ENCODE measurements at places on chromosomes 4 and X. TPM values are rescaled to one million over a fixed set of nuclear protein-coding genes. Genes with fewer than 3 reads are reported as not detected.

Gene PPID
- total RNA-seq: 53.5 TPM

DNA sequence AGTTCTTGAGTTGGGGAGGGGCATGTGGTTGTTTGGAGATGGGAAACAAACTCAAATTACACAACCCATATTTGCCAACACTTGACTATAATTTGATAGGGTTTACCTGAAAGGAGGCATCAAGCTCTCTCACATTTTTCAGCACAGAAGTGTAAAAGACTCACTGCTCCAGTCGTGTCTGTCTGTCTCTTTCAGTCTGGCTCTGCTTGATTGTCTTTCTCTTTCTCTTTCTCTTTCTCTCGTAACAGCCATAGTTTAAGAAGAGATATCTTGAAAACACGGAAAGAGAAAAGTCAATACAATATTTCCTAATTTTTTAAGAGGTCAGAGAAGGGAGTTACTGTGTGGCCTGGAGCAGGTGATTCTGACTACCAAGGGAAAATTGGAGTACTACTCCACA lies 413.6 kb upstream of the CXorf51A start:
- H3K36me3 ChIP-seq: no peaks in the 10 kb centered on the region
- H3K27me3 ChIP-seq: no peaks in the 10 kb centered on the region
- no peak for DNase-seq

DNA sequence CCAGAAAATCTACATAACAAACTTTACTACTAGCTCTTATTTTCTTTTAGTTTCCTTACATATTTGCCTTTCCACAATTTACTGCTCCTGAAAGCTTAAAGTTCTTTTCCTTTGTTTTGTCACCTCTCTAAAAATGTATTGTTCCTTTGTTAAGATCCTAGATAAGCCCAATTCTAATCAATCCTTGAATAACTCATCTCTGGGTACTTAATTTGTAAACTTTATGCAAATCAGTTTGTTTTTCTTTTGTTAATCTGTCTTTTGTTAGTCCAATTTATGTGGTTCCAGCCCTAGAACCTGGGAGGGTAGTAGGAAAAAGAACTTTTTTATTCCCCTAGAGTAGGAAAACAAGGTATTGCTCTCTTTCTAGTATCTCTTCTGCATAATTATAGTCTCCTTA lies 444.7 kb downstream of the PCDH10 start:
- no peak overlapping the region for H3K27ac ChIP-seq
- H3K4me1 ChIP-seq: peaks cover 5% of the 10 kb centered on the region
- DNase-seq: no peak
- no peaks in the 10 kb centered on the region for H3K27me3 ChIP-seq
- H3K4me3 ChIP-seq: peak overlapping the region; percentile 27
- peaks cover 9% of the 10 kb centered on the region for H3K36me3 ChIP-seq

DNA sequence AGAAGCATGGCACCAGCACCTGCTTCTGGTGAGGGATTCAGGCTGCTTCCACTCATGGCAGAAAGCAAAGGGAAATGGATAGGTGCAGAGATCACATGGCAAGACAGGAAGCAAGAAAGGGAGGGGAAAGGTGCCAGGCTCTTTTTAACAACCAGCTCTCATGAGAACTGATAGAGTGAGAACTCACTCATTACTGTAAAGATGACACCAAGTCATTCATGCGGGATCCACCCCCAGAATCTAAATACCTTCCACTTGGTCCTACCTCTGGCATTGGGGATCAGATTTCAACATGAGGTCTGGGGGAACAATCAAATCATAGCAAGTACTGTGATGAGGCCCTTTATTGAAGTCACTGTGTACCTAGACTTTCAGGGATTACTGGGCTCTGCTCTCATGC lies 72.0 kb upstream of the PRDM5 start:
- no peak for DNase-seq
- no peak overlapping the region for H3K4me3 ChIP-seq
- no peaks in the 10 kb centered on the region for H3K36me3 ChIP-seq
- H3K27me3 ChIP-seq: no peaks in the 10 kb centered on the region
- H3K27ac ChIP-seq: no peak overlapping the region

DNA sequence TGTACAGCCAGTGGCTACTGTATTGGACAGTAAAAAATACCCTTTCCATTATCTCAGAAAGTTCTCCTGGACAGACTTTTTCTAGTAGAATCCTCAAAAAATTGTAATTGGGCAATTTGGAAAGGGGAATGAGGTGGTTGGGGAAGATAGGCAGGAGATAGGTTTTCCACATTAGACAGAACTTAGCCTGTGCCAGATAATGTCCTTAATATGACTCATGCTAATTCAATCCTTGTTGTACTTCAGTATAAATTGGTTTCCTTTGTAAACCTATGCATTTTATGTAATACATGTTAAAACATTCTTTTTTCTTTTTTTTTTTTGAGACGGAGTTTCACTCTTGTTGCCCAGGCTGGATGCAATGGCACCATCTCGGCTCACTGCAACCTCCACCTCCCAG lies 8.9 kb downstream of the EIF4E start:
- H3K36me3 ChIP-seq: peaks cover 29% of the 10 kb centered on the region
- no peak for DNase-seq

Gene IRF2
- 13.3 TPM for total RNA-seq

Measured in H9 (cell line).